LoVo (cell line): ENCODE measurements at places on chromosomes 12 and 14.

GRCh38 chr12:81162391-81163136, 84.7 kb downstream of the ACSS3 start:
- no peak for DNase-seq

DNA sequence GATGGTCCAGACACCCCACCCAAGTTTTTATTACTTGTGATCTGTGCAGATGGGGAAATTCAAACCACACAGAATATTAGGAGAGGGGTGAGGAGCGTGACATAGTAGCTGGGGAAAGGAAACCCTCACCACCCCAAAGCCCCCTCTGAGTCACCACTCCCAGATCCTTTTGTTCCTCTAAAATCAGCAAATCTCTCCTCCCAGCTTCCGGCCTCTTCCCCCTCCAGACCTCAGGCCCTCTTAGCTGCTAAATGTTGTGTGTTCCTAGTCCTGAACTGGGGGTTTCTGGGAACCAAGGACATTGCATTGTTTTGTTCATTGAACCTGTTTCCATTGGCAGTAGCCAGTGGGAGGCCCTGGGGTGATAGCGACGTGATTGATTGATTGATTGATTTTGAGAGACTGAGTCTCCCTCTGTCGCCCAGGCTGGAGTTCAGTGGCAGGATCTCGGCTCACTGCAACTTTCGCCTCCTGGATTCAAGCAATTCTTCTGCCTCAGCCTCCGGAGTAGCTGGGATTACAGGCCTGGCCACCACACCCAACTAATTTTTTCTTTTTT, 5.9 kb upstream of the ORAI1 start:
- DNase-seq: no peak

- no peak for DNase-seq
Measured at GRCh38 chr14:56170877-56171422, 52.7 kb downstream of the PELI2 start.

DNA sequence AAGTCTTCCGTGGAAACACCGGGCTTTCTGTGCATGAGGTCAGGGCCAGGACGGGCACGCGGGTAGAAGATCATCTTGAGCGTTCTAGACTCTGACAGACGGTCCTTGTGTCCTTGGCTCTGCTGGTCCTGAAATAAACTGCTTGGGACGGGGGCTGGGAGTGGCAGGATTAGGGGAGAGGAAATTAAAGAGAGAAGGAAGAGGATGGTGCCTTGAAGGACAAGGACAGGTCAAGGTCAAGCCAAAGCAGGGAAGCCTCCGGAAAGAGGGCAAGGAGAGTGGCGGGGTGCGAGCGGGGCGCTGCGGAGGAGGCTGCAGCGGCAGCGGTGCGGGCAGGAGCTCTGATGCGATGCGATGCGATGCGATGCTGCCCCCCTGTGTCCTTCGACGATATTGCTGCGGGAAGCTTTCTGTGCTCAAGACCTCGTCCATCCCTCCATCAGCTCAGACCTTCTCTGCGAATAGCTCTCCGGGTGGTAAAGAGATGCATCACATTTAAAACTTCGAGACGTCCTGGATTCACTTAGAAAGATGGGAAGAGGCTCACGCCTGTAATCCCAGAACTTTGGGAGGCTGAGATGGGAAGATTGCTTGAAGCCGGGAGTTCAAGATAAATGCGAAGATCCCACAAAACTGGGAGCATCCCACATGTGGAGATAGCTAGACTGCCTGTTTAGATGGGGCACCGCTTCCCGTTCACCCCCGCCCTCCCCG, 110.1 kb upstream of the TMEM132D start:
- peak; percentile 25 for DNase-seq

DNA sequence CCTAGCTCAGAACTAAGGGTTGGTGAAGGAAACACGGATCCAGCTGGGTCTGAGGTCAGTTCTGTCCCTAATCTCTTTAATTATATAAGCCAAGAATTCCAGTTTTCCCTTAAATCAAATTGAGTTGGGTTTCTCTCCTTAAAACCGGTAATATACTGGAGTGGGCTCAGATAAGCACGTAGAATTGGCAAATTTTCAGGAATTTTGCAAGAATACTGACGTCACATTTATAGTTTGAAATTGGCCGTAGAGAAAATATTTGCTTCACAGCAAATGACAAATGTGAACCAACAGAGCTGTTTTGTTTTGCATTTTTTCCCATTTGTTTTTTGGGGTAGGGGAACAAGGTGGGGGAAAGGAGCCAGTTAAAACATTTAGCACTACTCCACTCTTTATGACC, 17.4 kb downstream of the C12orf50 start:
- DNase-seq: no peak

- no peak for DNase-seq
Measured at GRCh38 chr12:59500335-59500734, 95.5 kb upstream of the SLC16A7 start.

DNA sequence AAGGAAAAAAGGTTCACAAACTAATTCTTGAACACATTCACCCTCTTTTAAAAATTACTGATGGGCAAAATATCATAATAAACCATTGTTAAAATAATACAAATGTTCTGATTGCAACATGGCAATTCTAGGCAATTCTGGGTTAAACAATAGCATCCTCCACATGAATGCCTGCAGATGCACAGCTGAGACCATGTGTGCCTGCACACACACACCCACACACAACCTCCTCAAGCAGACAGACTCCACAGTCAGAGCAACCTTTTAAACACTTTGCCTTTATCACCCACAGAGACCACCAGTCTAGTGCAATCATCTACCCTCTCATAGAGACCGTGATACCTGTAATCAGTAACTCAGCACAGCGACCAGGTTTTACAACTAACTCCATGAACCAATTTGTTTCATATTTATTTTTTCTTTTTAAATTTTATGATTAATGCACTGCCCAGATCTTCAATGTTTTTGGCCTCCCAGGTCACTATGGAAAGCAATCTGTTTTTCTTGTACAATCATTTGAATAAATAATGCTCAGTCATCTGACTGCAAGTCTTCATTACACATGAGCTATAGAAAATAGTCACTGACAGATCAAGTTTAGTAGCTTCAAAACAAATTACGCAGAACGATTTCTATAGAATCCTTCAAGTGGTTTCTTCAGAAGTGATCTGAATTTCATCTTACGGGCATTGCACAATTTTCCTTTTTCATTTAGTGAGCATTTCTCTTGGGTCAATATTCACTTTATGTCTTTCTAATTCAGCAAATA, 105.8 kb downstream of the PRKD1 start:
- DNase-seq: no peak

DNA sequence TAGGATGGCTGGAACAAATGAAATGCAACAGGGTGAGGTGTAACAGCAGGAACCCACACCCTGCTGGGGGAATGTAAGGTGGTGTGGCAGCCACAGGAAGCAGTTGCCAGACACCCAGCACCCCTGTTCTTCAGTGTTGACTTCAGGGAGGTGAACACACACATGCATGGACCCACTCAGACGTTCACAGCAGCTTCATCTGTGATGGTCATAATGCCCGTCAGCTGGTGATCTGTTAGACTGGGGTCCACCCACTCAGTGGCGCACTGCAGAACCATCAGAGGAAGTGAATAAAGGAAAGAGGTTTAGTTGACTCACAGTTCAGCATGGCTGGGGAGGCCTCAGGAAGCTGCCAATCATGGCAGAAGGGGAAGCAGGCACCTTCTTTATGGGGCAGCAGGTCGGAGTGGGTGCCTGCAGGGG, 22.7 kb upstream of the TEX22 start:
- DNase-seq: no peak

DNA sequence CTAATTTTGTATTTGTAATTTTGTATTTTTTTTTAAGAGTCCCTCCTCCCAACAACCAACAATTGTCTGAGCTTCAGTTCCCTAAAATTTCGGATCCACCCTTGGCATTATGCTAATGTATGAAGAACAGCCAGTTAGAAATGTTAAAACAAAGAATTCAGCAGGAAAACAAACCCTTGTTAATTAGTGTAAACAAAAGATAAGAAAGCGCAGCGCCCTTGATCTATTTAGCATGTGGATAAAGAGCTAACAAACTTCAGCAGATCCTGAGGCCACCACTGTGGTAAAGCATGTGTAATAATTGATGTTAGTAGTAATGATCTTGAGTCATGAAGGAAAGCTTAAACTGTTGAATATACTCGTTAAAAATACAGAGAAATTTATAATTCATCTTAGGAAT, 199.8 kb downstream of the TMX1 start:
- DNase-seq: no peak

DNA sequence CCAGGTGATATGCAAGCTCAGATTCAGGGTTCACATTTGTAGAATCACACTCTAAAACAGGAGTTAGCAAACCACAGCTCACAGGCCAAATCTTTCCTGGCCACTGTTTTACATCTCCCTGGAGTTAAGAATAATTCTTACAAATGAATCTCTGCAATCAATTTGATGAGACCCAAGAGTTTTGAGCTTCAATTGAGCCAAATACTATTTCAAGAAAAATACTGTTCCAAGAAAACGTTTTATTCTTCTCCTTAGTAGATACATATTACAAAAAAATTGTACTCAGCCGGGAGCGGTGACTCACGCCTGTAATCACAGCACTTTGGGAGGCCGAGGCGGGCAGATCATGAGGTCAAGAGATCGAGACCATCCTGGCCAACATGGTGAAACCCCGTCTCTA, 2.5 kb downstream of the PTGDR start:
- no peak for DNase-seq

DNA sequence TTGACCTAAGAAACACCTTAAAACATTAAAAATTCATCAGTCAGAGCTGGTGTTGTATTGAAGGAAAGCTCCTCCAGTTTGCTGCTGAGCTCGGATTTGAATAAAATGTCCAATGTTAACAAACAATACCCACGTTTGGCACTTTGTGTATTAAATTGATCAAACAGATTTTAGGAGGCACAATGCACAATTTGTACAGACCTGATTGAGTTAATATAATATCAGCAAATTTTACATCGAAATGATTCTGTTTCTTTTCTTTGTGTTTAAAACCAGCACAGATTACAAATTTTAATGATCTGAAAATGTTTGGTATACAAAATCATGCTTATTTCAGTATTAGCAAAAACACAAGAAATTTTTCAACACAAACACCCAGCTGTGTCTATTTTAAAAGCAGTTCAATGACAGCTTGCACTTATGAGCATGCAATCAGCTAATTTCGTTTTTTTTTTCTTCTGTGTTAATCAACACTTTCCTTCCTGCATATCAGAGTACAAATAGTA, 2.8 kb upstream of the FOXG1 start:
- DNase-seq: no peak

DNA sequence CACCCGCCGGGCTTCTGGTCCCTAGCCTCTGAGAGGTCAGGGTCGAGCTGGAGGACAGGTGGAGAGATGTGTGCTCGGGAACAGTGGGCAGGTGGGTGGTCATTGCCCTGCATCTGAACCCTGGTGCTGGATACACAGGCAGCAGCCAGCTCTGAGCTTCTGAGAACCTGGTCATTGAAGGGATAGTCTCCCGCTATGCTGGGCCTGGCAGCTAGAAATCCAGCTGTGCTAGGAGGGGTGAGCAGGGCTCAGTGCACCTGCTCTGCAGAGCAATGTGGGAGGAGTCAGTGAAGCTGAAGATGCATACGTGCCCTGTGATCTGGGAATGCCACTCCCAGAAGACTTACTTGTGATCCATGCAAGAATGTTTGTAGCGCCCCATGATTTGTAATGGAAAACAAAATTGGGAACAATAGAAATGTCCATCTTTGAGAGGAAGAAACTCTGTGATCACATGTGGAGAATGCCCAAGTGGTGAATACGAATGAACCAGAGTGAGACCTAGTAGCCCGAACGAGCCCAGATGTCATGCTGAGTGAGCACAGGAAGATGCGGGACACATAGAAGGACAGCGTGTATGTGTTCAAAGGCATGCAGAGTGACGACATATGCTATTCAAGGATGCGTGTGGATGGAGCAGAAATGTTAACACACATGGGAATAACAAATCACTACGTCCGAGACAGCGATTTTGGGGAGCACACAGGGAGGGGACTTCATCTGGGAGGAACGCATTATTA, 63.4 kb downstream of the AACS start:
- no peak for DNase-seq

DNA sequence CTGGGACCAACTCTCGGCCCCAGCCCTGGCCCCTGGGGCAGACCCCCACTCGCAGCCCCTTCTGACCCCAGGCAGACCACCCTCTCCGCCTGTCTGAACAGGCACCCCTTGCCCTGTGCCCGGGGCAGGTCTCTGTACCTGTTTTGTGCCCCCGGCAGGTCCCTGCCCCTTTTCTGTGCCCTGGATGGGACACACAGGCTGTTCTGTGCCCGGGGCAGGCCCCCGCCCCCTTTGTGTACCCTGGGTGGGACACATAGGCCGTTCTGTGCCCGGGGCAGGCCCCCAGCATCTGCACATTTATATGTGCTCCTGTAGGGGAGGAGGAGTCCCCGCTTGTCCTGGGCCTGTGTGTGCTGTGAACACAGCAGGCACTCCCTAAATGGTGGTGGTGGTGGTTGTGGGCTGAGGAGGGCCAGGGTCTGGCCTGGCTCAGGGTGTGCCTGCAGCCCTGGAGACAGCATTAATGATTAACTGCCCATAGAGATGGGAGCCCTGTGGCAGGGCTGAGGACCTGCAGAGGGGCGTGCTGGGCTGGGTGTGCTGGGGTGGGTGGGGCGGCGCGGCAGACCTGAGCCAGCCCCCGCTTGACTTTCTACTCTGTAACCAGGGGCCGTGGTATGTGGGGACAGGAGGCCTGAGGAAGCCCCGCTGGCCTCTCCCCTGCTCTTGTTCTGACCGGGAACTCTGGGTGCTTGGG, 3.7 kb downstream of the FBRSL1 start:
- no peak for DNase-seq

DNA sequence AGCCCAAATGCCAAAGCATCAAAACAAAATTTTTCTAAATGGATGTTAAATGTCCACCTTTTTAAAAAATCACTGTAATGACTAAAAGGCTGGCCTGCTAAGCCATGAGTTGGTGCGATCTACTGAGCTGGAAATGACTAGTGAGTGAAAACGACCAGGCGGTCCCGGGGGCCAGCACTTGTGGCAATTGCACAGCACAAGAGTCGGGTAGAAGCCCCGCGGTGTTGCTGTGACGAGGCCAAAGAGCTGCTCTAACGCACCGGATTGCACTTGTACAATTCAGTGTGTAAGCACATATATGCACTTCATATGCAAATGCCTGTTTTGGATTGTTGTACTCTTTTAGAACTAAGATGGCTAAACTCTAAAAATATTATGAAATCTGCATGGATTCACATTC, 64.1 kb upstream of the DYNC1H1 start:
- DNase-seq: no peak

- DNase-seq: peak; percentile 70
Measured at GRCh38 chr14:68794130-68794850, 1.4 kb upstream of the ZFP36L1 start.

GRCh38 chr12:116710370-116711150, 27.3 kb downstream of the SPRING1 start:
- no peak for DNase-seq

DNA sequence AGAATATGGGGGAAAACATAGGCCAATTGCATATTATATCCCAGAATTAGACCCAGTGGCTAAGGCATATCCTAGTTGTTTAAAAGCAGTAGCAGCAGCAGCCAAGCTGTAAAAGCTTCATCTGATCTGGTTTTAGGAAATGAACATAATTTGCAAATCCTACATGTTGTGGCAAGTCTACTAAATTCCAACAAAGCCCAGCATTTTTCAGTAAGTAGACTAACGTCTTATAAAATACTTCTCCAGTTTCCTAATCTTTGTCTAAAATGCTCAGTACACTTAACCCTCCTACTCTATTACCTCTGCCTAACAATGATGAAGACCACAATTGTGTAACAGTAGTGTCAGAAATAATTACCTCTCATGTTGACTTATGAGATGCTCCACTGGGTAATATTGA, 70.9 kb upstream of the RERGL start:
- DNase-seq: no peak

- no peak for DNase-seq
Measured at GRCh38 chr12:48631071-48631470, 51.0 kb downstream of the KANSL2 start.
